Activated naive CD8-positive, alpha-beta T cell treated with anti-CD3 and anti-CD28 coated beads, Interleukin-2, amount 10 ng/mL, durations not matched to agents 7 days and 5 days (primary cell): ENCODE measurements at places on chromosomes 6 and 20. TPM values are rescaled to one million over a fixed set of nuclear protein-coding genes. Genes with fewer than 3 reads are reported as not detected.

- no peaks in the 10 kb centered on the region for H3K36me3 ChIP-seq
- DNase-seq: no peak
- H3K4me1 ChIP-seq: peaks cover 33% of the 10 kb centered on the region
- peak overlapping the region; percentile 86 for H3K4me3 ChIP-seq
Observed at GRCh38 chr20:17505636-17506517, 25.3 kb downstream of the BFSP1 start.

DNA sequence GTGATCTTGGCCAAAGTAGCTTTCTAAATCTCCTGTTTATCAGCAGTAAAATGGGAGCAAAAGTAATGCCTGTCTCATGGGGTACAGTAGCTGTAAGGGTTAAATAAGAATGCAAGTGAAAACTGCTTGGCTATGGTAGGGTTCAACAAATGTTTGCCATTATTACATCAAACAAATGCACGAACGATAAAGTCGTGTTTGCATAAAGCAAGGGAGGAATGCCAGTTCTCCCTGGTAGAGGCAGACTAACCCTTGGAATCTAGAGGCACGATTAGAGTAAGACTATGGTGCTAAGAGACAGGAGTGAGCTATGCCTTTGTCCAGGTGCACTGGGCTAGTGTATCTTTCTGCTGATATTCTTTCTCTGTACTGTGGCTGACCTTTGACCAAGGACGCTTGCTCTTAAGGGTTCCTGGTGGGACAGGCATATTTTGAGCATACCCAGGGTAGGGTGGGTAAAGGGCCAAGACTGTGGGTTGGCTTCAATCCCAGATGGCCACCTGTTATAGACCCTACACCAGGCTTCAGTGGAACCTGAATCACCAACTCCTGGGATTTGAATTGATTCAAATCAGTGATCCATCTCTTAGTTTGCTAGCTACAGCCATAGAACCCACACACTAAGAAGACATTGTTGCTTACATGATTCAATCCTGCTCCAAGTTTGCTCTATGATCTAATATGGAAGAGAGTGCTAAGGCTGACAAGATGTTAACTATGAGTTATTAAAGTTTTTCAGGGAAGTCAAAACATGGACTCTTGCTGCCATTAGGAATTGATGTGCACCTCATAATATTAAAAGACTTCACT is 139.9 kb downstream of the CCDC170 start:
- no peak for DNase-seq
- no peaks in the 10 kb centered on the region for H3K36me3 ChIP-seq
- no peak overlapping the region for H3K27ac ChIP-seq

GRCh38 chr6:169800668-169801395 is 49.4 kb downstream of the ERMARD start:
- peaks cover 31% of the 10 kb centered on the region for H3K4me1 ChIP-seq
- peaks cover 69% of the 10 kb centered on the region for H3K27me3 ChIP-seq
- H3K27ac ChIP-seq: no peak overlapping the region
- DNase-seq: no peak
- H3K36me3 ChIP-seq: no peaks in the 10 kb centered on the region

GRCh38 chr6:161462148-161462547 is 188.3 kb upstream of the AGPAT4 start:
- no peak overlapping the region for H3K27ac ChIP-seq
- no peak overlapping the region for H3K4me3 ChIP-seq
- DNase-seq: no peak
- peaks cover 3% of the 10 kb centered on the region for H3K36me3 ChIP-seq

GRCh38 chr6:36720251-36721141 is 22.9 kb downstream of the RAB44 start:
- peak overlapping the region; percentile 11 for H3K27ac ChIP-seq
- H3K4me1 ChIP-seq: peaks cover 5% of the 10 kb centered on the region
- peak; percentile 17 for DNase-seq

The CCN6 gene
- total RNA-seq: not detected

The DEFB132 gene
- not detected for total RNA-seq

The LY6G5C gene
- 3.5 TPM for total RNA-seq
